ENCODE measurements at places on chromosomes 16 and 17.

DNA sequence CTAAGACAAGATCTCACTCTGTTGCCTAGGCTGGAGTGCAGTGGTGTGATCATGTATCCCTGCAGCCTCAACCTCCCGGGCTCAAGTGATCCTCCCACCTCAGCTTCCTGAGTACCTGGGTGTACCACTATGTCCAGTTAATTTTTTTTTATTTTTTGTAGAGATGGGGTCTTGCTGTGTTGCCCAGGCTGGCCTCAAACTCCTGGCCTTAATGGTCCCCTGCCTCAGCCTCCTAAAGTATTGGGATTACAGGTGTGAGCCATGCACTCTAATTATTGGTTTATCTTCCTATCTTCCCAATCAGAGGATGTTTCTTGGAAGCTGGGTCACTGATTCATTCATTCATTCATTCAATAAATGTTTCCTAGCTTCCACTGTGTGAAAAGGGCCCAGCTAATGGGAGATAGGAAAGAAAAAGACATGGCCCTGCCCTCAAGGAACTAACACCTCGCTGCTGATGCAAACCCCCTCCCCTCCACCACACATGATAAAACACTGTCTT is 8.5 kb downstream of the ASPHD1 start:
- no peak for DNase-seq

DNA sequence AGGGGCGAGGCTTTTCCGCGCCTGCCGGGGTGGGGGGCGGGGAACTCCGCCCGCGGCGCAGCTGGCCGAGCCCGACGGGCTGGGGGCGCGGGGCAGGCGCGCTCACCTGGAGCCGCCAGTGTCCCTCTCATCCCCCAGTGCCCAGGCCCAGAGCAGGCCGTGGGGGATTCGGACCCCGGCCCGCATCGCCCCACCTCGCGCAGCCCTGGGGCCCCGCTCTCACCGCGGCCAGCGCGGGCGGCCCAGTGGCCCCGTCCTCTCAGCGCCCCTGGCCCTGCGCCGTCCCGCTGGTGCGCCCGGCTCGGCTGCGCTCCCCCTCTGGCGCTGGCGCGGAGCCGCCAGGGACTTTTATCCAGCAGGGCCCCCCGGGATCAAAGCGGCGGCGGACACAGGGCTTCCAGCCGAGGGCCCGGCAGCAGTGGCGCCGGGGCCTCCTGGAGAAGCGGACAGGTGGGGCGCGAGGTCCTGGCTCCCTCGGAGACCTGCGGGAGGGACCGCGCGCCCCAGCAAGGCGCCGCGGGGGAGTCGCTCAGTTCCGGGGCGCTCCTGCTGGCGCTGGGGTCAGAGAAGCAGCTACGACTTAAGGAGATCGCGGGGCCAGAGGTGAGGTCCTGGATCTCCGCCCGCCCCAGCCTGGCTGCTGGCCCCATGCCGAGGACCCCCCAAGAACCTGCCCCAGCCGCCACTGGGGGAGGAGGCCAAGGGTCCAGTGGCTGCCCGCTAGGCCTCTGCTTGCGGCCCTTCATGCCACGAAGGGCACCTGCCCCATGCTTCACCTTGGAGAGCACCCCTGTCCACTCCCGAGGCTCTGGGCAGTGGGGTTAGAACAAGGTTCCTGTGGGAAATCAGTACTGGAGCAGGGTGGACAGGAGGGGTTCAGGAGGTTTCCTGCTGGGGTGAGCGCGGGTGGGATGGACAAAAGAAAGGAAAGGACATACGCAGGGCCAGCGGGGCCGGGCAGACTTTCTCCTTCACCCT is 823 bp upstream of the NOTUM start:
- no peak for DNase-seq

- no peak for DNase-seq
Measured at GRCh38 chr17:8066841-8067775, 20.4 kb downstream of the ALOX12B start.

DNA sequence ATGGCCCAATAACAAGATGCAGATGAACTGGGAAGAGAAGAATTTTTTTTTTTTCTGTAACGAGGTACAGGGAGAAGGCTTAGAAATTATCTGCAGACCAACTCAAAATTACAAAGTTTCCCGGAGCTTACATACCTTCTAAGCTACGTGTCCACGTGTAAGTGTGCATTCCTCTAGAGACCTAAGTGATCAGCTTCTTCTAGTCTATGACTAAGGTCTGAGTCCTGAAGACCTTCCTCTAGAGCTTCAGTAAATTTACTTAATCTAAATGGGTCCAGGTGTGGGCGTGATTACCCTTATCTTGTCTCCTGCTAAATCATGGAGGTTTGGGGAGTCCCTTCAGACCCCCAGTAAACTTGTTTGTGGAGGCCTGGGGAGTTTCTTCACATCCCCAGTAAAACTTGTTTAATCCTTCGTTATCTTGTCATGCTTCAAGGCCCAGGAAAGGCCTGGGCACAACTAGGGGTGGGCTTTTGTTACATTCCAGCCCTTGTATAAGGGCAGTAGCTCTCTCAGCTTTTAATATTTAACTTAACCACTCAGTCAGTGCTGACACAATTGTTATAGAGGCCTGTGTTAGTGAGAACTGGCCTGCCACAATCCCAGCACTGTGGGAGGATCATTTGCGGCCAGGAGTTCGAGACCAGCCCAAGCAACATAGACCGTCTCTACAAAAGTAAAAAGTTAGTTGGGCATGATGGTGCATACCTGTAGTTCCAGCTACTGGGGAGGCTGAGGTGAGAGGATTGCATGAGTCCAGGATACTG is 342.3 kb downstream of the SNX29 start:
- DNase-seq, result no peak

GRCh38 chr16:13770436-13770835 is 149.5 kb upstream of the ERCC4 start:
- DNase-seq, result no peak

DNA sequence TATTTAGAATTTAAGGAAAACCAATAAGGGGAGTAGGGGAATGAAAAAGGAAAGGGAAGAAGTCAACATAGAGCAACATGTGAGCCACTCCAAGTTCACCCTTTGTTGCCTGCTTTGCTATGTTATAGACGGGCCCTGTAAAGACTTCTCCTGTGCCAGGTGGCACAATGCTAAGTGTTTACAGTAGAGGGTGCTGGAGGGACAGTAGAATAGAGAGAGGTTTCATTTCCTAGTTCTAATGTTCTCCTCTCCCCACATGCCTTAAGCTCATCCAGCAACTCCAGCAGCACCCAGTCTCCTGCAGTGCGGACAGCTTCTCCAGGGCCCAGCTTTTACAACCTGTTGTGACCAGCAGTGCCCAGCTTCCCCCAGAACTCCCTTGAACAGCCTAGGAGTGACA is 468.0 kb downstream of the HS3ST3B1 start:
- DNase-seq, result no peak

GRCh38 chr17:81479175-81480071 is 33.2 kb downstream of the ACTG1 start:
- DNase-seq, result no peak

DNA sequence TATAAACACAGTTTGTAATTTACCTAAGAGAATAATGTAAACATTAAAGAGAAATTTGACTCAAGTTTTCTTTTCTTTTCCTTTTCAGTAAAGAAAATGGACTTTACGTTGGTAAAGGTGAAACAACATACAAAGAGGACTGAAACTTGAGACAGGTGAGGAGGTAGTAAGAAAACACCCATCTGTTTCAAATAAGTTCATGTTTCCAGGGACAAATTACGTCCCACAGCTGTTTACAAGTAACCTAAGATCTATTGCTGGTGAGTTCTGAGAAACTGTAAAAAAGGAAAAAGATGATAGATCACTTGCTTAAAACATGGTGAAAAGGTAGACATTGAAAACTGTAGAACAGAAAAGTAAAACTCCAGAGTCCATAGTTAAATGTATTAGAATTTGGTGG is 4.8 kb upstream of the ABCA5 start:
- DNase-seq, result no peak

DNA sequence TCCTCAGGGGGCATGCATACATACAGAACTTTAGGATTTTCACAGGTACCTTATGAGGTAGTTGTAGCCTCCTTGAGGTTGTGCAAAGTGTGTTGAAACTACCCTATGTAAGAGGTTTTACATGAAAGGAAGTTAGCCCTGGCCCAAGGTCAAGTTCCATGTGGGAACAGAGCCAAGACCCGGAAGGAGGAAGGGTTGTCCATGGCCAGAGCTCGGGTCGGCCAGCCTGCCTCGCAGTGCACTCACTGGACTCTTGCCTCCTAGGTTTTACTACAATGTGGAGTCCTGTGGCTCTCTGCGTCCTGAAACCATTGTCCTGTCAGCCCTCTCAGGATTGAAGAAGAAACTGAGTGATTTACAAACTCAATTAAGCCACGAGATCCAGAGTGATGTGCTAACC is 8.2 kb downstream of the POLR2C start:
- no peak for DNase-seq

DNA sequence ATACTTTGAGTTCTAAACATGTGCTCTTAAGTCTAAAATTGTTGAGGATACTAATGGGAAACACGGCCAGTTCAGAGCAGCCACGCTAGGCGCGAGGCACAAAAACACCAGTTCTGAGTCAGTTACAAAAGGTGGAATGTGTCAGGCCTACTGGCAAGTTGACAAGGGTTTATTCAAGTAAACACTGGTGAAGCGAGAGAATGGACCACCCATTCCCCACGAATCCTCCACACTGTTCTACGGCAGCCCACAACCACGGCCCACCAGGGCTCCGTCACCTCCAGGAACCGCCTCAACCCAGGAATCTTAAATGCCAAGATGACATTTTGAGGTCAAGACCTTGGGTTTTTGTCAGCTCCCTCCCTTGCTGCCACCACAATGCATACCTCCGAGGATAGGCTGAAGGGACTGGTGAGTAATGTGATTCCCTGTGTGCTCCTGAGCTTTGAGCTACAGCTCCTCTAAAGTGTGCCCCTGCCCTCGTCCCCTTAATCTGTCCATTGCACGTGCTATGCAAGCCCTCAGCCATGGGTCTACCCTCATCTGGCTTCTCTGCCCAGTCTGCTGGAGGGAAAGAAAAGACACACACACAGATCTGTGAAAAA is 28.5 kb upstream of the TRAP1 start:
- no peak for DNase-seq

- no peak for DNase-seq
Measured at GRCh38 chr17:75818326-75818885, 25.8 kb downstream of the UNC13D start.

DNA sequence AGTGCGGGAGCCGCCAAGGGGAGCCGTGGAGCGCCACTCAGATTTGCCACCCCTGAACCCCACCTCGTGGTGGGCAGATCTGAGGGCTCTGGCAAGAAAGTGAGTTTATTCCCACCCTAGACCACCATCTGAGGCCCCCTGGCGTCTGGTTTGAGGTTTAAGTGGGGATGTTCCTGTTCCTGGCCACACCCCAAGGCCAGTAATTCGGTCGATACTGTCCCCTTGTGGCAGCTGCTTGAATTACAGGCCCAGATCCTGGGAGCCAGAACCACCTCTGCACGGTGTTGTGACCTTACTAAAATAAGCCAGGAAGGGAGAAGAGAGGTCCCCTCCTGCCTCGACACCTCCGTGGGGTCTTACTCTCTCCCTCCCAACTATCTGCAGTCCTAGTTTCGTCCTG is 3.3 kb upstream of the LAT start:
- no peak for DNase-seq

DNA sequence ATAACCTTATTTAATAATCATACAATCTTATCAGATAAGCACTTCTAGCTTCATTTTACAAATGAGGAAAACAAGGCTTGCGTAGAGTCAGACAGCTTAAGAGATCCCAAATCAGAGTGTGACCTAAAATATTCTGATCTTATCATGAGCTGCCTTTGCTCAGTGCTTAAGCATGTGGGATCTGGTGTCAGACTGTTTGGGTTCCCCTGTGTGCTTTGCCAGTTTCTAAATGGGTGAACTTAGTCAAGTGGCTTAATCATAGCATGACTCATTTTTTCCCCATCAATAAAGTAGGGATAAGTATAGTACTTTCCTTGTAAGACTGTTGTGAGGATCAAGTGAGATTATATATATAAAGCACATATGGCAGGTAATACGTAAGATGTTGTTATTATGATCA is 612.6 kb upstream of the C16orf82 start:
- DNase-seq, result no peak

GRCh38 chr16:82864332-82865040 is 237.7 kb downstream of the CDH13 start:
- DNase-seq, result no peak

DNA sequence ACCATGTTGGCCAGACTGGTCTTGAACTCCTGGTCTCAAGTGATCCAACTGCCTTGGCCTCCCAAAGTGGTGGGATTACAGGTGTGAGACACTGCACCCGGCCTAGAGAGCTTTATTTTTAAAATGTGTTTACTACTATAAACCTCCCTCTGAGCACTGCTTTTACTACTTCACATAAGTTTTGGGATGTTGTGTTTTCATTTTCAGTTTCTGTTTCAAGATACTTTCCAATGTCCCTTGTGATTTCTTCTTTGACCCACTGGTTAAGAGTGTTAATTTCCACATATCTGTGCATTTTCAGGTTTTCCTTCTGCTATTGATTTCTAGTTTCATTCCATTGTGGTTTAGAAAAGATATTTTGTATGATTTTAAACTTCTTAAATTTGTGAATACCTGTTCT is 74.4 kb downstream of the NETO2 start:
- no peak for DNase-seq

GRCh38 chr17:76940738-76941350 is 72.6 kb downstream of the MGAT5B start:
- DNase-seq, result no peak

- DNase-seq, result no peak
Measured at GRCh38 chr16:48965386-48965785, 316.3 kb downstream of the CBLN1 start.

GRCh38 chr17:55708175-55708974 is 14.3 kb downstream of the TMEM100 start:
- no peak for DNase-seq

GRCh38 chr17:1558401-1558800 is 4.2 kb downstream of the PITPNA start:
- no peak for DNase-seq

DNA sequence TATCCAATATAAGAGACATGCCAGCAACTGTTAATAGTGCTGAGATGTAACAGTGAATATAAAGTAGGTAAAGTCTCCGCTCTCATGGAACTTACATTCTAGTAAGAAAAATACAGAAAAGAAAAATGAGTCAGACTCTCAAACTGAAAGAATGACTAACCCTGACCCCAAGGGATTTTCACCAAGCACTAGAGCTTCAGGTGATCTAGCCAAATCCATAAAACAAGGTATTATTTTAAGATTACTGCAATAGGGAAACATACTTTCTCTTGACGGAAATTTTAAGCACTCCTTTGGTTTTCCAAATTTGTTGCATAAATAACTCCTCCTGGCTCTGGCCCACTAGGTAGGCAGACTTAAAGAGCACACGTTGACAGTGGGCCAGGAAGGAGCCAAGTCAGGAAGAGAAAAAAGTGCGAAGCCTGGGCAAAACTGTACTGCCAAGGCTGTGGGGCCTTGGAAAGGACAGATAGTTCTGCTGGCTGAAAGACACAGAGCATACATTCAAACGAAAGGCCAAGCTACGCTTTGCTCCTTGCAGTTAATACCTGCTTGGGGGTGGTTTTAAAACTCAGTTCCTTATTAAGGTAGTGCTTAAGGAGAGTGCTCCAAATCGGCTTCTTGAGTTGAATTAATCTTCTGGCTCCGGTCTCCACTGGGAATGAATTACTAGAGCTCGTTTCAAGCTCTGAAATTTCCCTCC is 1.4 kb downstream of the GOT2 start:
- no peak for DNase-seq
